ENCODE measurements at places on chromosomes 3 and 15.

DNA sequence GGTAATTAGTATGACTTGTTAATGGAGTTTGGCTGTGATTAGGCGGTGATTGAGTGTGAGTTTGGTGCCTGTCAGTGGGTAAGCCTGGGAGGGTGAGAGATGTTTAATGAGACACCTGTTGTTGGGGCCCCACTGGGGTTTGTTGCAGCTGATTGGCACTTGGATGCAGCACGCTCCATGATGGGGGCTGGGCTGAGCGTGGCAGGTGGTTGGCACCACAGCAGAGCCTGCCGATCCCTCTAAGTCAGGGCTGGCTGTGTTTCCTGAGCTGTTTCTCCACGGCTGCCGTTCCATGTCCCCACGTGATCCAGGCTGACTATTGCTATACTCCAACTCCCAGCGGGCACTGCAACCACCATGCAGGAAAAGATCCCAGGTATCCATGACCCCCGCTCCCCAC, 93.5 kb upstream of the ARRDC4 start:
- no peak for ATAC-seq

DNA sequence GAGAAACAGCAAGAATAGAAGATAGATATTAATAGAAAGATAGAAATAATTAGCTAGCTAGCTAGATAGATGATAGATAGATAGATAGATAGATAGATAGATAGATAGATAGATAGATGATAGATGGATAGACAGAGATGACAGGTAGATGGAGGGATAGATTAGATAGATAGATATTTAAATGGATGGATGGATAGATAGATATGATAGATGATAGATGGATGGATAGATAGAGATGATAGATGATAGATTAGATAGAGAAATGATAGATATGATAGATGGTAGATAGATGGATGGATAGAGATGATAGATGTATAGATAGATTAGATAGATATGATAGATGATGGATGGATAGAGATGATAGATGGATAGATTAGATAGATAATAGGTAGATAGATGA, 8.3 kb upstream of the ATP10A start:
- ATAC-seq = no peak

GRCh38 chr3:96760956-96761355, 53.4 kb upstream of the EPHA6 start:
- ATAC-seq = no peak

GRCh38 chr3:167913219-167913835, 177.8 kb downstream of the SERPINI1 start:
- peak; percentile 80 for ATAC-seq

DNA sequence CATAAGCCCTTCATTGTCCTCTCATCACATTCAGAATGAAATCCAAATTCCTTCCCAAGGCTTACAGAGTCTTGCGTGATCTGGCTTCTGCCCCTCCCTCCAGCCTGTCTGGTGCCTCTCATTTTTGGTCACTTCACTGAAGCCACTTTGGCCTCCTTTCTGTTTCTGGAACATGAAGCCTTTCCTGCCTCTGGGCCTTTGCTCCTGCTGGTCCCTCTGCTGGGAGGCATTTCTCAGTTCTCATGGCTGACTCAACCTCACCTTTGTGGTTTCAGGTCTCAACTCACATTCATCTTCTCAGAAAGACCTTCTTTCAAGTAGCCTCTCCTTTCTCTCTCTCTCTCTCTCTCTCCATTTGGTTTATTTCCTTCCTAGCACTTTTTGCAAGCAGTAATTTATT, 43.9 kb upstream of the BHLHE40 start:
- no peak for ATAC-seq

GRCh38 chr15:75036212-75036616, 12.8 kb downstream of the PPCDC start:
- ATAC-seq = no peak

DNA sequence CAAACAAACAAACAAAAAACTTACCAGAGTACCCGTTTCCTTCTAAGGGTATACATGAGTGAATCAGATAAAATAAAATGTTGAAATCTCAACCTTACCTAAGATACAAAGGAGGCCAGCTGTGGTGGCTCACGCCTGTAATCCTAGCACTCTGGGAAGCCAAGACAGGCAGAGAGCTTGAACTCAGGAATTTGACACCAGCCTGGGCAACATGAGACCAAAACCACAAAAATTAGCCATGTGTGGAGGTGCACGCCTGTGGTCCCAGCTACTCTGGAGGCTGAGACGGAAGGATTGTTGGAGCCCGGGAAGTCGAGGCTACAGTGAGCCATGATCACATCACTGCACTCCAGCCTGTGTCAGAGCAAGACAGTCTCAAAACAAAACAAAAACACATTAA, 11.0 kb upstream of the FAM219B start:
- ATAC-seq = no peak

- ATAC-seq = no peak
Measured at GRCh38 chr15:33425142-33425541, 114.4 kb downstream of the RYR3 start.

- ATAC-seq = no peak
Measured at GRCh38 chr3:71035314-71035713, 548.2 kb downstream of the FOXP1 start.

GRCh38 chr3:25483456-25483855, 55.4 kb downstream of the RARB start:
- ATAC-seq = peak; percentile 24

GRCh38 chr3:176514297-176514696, 683.0 kb downstream of the TBL1XR1 start:
- ATAC-seq = no peak

DNA sequence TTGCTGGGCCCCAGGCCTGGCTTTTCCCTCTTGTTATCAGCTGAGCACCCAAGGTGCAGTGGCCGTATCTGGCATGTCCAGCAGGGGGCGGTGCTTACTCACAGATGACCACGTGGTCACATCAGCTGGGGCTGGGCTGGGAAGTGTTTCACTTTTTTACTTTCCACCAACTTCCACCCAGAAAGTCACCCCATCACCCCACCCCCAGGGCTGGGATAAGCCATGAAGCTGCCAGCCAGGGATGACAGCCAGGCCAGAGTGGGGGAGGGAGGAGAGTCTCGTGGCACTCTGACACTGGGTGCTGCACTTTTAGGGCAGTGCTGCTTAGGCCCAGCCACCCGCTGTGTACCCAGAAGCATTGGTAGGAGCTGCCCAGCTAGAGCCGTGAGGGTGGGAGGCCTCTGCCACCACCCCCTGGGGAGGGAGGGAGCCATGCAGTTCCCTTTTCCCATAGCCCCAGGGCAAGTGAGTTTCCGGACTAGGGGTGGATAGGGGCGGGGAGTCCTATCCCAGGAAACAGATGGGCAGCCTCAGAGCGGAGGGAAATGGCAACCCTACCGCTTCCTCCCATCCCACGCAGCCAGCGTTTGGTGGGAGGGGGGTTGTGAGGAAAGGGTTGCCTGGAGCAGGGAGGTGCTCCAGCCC, 6.1 kb downstream of the PPCDC start:
- peak; percentile 98 for ATAC-seq

GRCh38 chr15:59360896-59361295, 11.8 kb downstream of the MYO1E start:
- ATAC-seq = no peak

DNA sequence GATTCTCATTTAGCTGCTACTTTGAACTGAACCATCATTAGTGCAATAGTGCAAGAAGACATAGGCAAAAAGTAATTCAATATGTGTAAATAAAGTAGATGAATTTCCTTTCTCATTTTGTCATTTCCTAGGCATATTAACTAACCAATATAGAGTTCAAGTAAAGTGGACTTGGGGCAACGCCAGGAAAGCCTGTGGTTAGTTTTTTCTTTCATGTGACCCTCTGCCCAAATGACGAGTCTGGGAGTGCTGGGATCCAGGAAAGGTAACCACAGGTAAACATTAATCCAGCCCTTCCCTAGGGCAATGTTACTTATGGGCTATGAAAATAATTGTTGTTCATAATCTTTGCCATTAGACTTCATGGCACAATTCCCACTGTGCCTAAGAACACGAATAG, 181.0 kb downstream of the VPS13C start:
- ATAC-seq = no peak

DNA sequence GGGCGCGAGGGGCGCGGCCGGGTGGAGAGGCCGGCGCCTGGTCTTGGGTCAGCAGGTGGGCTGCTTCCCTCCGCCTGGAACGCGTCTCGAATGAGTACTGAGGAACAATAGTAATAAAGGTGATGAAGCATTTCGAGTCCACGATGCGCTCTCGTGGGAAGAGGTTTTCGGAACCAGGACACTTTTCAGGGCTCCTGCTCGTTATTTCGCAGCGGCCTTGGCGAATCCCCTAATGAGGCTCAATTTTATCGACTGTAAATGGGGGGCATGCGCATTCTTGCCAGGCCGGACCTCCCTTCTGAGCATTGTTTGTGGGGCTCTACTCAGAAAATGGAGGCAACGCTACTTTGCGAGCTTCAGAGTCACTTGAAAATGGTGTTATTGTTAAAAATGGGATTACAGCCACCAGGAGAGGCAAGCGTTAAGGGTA, 1.2 kb downstream of the NR2C2 start:
- no peak for ATAC-seq

DNA sequence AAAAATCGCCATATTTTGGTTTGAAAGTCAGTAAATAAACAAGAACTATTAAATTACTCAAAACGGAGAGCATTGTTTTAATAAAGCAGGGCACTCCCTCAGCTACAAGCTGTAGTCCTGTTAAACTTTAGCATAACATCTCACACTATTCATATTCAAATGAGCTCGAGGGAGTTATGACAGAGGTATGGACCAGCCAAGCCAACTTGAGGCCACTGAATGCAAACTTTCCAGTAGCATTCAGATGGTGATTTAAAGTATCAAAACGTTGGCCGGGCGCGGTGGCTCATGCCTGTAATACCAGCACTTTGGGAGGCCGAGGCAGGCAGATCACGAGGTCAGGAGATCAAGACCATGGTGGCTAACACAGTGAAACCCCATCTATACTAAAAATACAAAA, 132.9 kb downstream of the GABRB3 start:
- ATAC-seq = no peak

DNA sequence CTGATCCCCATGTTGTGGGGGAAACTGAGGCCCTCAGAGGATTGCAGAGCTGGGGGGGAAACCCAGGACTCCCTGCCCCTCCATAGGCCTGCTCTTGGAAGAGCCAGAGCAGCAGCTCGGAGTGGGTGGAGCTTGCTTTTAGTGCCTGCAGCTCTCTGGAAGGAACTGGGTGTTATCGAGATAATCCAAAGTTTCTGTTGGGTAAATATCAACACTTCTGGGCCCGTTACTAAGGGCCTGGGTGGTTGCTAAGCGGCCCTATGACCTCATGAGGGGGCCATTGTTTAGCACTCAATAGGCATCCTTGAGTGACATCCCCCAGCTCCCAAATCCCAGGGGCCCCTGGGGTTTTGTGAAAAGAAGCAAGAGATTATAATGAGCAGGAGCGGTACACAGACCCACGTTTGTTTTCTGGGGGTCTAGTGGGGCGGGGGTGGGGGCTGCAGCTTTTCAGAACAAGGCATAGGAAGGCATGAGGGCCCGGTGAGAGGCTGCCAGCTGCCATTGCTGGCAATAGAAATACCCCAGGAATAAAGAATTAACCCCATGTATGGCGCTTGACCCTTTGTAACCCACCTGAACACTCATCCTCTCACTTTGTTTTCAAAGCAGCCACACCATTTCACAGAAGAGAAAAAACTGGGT, 48.3 kb upstream of the ATP2B2 start:
- no peak for ATAC-seq

DNA sequence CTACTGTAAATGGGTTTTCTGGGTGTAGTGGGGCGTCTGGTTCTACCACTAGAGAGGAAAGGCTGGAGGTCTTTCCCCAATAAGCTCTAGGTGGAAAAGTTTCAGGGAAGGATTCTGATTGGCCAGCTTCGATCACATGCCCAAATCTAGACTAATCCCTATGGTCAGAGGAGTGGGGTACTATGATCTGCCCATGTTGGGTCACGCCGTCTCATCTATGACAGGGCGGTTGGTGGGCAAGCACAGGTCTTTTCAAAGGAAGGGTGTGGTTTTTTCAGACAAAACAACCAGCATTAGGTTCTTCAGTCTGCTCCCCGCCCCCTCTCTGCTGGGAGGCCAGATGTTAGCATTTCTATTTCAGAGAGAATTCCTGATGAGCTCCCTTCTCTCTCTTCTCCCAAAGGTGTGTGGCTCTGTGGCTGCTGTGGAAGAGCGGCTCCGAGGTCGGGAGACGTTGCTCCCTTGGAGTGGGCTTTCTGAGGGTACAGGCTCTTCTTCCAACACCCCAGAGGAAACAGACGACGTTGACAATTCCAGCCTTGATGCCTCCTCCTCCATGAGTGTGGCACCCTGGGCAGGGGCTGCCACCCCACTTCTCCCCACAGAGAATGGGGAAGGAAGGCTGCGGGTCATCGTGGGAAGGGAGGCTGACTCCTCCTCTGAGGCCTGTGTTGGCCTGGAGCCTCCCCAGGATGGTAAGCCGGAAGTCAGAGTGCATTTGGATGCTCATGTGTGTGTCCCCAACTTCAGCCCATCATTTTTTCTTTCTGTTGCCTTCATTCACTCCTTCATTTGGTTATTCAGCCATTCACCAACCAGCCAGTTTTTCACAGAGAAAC, 9.7 kb upstream of the TATDN2 start:
- ATAC-seq = no peak

- ATAC-seq = no peak
Measured at GRCh38 chr15:51692154-51692553, 10.9 kb downstream of the SCG3 start.

- ATAC-seq = no peak
Measured at GRCh38 chr15:38174691-38175090, 77.9 kb upstream of the SPRED1 start.

DNA sequence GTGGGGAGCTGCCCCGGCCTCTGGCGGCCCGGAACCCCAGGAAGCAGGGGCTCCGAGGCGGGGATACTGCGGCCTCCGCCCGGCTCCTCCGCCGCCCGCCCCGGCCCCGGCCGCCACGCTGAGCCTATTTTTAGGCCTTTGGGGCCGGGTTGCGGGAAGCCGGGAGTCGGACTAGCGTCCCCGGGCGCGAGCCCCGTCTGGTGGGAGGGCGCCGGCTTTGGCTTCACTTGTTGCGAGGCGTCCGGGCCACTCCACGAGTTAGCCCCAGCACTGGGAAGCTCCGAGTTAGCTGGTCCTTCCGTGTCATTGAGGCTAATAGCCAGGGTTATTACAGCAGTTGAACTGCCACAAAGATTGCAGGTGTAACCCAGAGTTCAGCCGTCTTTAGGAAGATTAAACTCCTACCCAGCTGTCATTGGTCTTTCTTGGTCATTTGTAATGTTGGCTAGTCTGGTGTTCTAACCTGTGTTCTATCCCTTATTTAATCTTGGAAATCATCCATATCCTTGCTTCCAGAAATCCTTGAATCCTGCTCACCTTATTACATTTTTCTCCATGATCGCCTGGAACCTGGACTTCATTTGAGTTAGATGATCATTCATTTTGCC, 791 bp downstream of the GYG1 start:
- peak; percentile 53 for ATAC-seq

GRCh38 chr15:78149805-78150751, 916 bp downstream of the IDH3A start:
- peak; percentile 43 for ATAC-seq

DNA sequence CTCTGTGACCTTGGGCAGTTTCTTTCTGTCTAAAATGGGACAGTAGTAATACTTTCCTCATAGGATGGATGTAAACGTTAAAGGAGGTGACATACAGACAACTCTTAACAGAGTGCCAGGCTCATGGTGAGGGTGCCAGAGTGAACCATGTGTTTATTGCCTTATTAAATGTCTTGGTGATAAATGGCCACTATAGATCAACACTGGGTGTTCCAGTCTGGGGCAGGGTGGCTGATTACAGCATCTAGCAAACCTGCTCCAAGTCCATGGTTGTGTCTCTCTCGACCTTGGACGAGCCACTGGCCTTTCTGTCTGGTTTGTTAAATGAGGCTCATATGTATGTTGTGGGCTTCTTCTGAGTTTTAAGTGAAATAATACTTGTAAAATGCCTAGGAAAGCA, 75.1 kb downstream of the TRAK1 start:
- no peak for ATAC-seq

All from SK-N-SH treated with all-trans-retinoic acid at 6 μM for 48 hours (cell line).